ENCODE measurements at places on chromosomes 3 and 15.

GRCh38 chr15:95327661-95328060 lies 1002.8 kb upstream of the NR2F2 start:
- no peak for DNase-seq

- no peak for DNase-seq
Observed at GRCh38 chr3:4704552-4704951, 211.4 kb downstream of the ITPR1 start.

DNA sequence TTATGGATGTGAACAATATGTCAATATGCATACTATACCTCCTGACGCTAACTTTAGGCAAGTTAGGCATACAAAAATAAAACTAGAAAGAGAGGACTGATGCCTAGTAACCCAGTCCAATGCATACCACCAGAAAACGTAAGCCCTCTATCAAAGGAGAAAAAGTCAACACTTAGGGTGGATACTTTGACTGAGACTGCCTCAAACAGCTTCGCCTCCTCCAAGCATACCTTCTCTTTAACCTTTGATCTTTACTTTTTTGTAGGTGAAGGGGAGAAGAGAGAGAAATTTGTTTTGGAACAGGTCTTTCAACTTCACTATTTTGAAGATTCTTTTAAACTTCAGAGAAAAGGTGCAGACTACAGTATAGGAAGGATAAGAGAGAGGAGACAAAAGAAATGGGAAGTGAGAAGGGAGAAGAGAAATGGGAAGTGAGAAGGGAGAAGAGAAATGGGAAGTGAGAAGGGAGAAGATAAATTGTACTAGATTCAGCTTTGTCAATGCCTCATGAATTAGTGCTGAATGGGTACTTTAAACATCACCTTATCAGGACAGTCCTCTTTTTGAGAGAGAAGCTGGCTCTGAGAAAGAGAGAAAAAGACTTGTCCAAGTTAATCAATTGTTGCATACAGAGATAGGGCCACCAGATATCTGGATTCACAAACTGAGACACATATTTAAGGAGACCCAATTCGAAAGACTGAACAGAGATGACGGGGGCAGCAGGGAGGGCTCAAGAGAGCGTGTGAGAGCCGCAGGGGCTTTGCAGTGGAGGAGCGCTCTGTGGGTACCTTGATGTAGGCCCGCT lies 1.0 kb downstream of the P3H2 start:
- DNase-seq, result no peak

GRCh38 chr15:58483376-58483775 lies 51.6 kb downstream of the LIPC start:
- DNase-seq, result no peak

DNA sequence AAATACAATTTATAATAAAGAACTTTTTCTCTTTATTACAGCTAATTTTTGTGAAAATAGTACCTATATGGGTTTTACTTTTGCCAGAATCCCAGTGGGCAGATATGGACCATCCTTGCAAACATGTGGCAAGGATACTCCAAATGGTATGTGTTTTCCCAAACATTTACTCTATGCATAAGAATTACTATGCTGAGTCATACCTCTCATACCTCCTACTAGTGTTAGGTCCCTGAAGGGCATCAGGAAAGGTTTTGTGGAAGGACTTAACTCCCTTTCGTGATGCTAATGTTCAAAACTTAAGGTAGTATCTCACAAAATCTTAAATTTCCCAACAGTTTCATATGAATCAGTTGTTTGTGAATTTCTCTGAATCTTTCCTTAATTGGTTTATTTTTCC lies 21.3 kb downstream of the ADGRG7 start:
- no peak for DNase-seq

GRCh38 chr3:138600100-138600745 lies 6.2 kb upstream of the CEP70 start:
- DNase-seq, result no peak

- DNase-seq, result no peak
Observed at GRCh38 chr3:72818092-72818773, 30.0 kb downstream of the SHQ1 start.

GRCh38 chr15:78417754-78418630 lies 20.0 kb upstream of the IREB2 start:
- no peak for DNase-seq

- DNase-seq, result no peak
Observed at GRCh38 chr3:176759815-176760506, 437.3 kb downstream of the TBL1XR1 start.

DNA sequence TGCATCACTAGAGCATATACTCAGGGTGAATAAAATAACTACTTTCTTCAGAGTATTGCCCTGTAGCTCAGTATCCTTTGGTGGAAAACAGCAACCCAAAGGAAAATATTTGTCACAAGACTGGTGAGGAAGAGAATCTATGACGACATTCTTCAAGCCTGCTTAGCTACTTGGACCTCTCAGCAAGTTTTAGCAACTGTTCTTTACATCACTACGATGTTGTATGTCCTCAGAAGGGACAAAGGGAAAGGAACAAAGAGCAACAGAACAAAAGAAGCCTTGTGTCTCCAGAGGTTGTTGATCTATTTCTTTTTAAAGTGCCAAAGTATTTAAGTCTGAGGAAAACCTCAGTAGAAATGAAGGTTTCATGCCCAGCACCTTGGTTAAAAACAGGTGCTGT lies 746.7 kb downstream of the NAALADL2 start:
- no peak for DNase-seq

GRCh38 chr3:158086776-158087175 lies 19.4 kb downstream of the SHOX2 start:
- DNase-seq, result no peak

DNA sequence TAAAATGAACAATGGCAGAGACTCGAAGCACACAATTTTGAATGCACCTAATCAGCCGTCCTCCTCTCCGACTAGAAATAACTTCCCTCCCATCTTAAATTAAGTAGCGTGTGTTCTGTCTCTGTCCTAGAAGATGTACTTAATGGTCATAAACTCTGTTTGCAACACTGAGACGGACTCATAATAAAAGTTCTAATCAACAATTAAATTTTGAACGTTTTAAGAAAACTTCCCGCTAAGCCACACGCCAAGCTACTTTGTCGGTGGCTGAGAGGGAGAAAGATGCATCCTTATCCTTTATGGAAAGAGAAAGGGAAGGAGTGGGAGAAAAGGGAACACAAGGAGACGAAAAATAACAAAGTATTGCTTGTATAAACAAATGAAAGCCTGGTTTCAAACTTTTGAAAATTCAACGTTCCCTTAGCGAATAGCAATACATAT lies 989 bp downstream of the GNB4 start:
- DNase-seq, result no peak

DNA sequence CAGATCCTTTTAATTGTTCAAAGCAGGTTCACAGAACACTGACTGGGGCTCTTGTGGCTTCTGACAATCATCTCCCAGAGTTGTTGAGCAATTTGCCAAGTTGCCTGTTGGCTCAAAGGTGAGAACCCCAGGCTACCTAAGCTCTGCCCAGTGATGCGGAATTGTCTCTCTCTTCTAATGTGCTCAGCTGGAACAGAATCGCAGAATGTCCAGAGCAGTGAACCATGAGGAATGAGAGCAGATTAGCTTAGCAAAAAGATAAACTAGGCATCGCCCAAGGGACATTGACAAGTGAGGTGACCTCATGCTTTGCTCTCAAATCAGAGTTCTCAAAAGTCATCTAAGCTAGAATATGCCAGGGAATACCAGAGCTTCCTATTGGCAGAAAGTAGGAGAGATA lies 148.1 kb downstream of the WDR76 start:
- DNase-seq, result no peak

DNA sequence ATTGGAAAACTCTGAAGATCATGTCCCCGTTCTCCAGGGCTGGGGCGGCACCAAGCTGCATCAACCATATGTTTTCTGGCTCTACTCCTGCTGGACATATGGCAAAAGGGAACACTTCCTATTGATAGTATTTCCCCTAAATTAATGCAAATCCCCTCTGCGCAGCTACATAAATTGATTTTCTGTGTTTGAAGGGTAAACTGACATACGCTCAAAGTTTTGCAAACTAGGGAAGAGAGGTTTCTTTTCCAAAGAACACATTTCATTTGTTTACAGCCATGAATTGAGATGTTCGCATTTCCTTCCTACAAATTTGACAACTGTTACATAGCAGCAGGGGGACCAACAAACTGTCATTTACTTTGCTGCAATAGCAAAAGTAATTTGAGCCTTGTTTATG lies 35.9 kb downstream of the CTXND1 start:
- DNase-seq, result no peak

GRCh38 chr15:47857776-47858167 lies 140.5 kb downstream of the SEMA6D start:
- no peak for DNase-seq

DNA sequence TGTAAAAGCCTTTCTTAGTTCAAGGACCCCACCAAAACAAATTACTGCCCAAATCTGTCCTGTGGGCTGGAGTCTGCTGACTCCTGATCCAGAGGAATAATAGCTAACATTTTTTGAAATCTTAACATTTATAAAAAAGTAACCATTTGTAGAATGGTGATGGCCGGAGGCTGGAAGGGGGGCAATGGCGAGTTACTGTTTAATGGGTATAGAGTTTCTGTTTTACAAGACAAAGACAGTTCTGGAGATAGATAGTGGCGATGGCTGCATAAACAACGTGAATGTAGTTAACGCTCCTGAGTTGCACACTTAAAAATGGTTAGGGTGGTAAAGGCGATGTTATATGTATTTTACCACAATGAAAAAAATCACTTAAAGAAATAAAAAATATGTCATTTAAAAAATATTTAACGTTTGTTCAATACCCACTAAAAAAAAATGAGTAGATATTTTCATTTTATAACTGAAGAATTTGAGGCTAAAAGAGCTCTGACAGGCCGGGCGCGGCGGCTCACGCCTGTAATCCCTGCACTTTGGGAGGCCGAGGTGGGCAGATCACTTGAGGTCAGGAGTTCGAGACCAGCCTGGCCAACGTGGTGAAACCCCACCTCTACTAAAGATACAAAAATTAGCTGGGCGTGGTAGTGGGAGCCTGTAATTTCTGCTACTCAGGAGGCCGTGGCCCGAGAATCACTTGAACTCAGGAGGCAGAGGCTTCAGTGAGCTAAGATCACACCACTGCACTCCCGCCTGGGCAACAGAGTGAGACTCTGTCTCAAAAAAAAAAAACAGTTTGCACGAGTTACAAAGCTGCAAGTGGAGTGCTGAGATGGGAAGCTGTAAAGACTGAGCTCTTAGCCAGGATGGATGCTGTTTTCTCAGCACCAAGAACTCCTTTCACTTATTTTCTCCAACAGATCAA lies 37.6 kb downstream of the IGF2BP2 start:
- DNase-seq, result no peak

DNA sequence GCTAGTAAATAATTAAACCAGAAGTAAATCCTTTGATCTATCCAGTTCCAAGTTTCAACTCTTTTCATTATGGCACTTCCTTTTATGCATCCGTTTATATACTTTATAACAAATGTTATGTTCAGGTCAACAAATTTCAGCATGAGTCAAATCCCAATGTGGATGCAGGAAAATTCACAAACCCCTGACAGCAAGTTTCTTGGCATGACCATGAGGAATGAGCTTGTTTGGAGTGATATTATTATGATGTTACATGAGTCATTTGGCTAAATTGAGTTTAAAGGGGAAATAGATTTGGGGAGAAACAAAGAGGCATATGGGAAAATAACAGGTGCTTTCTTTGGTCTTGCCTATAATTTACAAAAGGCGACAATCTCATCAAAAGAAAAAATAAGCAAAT lies 32.1 kb upstream of the KCNMB2 start:
- no peak for DNase-seq

GRCh38 chr15:63192619-63193206 lies 3.3 kb downstream of the RAB8B start:
- DNase-seq, result peak; percentile 34

DNA sequence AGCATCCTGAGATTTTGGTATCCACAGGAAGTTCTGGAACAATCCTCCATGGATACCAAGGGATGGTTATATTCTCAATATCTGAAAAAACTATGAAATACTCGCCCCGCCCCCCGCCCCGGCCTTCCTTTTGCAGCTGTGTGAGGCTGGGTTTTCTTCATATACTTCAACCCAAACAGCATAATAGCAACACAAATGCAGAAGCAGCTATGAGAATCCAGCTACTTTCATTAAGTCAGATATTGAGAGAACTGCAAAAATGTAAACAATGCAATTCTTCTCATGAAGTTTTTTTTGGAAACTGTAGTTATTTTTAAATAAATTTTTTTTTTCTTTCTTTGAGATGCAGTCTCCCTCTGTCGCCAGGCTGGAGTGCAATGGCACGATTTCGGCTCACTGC lies 10.9 kb upstream of the IDH2 start:
- DNase-seq, result no peak

DNA sequence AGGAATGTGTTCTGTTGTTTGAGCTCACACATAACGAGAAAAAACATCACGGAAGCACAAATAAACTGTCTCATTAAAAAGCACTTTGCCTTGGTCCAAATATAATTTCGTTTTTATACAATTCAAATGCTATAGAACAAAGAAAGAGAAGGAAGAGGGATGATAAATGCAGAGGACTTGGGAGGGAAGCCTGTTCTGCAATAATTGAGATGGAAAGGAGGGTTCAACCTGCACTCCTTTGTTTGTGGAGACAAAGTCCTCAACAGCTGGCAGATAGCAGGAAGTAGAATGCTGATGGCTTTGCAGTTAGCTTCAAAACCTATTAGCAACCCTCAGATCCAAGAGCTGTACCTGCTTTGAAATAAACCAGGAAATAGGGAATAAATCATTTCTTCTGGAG lies 1010.8 kb downstream of the FHIT start:
- no peak for DNase-seq

DNA sequence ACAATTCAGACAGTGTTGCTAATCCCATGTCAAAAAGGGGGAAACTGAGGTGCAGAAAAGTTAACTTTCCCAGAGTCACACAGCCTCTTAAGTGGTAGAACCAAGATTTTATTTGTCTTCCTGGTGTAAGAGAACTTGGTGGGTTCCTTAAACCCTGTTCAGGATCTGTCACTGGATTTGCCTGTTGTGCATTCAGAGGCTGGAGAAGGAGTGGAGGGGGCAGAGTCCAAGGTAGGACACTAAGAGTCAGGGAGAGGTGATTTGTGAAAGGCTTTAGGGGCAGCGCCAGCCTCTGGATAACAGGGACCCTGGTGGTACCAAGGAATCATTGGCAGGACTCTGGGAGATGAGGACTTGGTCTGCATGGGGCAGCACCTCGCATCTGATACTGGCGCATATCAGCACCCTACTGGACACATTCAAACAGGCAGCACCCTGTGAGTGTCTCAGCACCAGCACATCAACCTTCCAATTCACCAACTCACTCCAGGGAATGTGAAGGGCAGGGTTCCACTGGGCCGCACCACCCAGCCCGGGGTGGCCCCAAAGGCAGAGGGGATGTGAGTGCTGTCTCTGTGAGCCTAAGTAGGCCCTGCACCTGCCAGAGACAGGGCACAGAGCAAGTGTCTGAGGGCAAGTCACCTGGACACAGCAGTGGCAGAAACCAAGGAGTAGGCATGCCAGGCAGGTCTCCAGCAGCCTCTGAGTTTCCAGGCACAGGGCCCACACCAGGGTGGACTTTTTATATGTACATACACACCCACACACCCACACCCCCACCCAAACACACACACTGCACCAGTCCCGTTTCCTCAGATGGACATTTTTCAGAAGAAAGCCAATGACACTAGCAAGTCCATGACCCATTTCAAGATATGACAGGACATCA lies 71.6 kb downstream of the LIPC start:
- DNase-seq, result no peak

Data from activated naive CD4-positive, alpha-beta T cell treated with Interleukin-2 at 50 U/mL for 16 hours (primary cell).